Small intestine (tissue), 16 donors: ENCODE measurements at places on chromosomes 7 and 10.

GRCh38 chr10:86355571-86356038 lies 11.0 kb downstream of the GRID1 start:
- DNase-seq: no peak

GRCh38 chr7:138245216-138245615 lies 169.0 kb downstream of the AKR1D1 start:
- DNase-seq: no peak

DNA sequence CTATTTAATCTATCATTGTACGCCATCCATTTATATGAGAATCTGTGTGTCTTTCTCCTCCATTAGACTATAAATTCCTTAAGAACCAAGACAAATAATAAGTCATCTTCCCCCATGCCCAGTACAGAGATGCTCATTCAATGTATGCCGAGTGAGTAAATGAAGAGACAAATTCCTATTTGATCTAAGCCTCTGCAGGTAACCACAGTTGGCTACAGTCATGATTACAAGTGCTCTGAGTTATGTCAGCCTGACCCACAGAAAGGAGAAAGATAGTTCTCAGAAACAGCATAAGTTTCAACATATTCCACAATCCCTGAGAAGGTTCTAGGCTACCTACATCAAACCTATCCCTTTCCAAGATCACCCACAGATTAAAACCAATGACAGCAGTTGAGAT lies 46.1 kb downstream of the MPP7 start:
- DNase-seq: no peak

DNA sequence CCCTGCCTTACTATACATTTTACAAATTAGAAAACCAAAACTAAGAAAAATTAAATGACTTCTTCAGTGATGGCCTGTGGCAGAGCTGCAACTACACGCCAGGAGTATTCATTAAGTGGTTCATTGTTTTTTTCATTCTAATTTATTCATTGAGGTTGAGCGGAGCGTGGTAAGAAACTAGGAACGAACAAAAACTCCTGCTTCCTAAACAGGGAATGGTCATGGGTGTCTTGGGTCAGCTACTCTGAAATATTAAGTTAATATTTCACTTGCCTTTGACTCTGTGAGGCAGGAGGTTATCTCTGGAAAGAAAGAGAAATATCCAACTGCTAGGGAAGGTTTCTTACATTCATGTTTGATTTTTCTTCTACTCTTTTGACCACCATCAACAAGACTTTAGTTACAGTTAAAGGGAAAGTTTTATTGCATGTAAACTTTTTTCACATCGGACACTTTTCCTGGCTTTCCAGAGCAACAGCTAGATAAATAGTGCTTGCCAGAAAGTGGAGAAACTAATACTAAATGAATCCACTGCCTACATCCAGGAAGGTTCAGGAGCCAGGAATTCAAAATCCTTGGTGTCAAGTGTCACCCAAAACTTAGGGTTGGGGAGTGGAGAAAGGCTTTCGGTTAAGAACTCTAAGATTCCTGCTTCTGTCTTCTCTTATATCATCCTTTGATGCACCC lies 896 bp upstream of the GNG11 start:
- no peak for DNase-seq

- peak; percentile 73 for DNase-seq
Observed at GRCh38 chr7:100483722-100484672, at the start of gene NYAP1. Gene NYAP1, plus strand, starts transcription at chr7:100483927. Its CDS starts 1,385 bp downstream, at chr7:100485312.
